Endodermal cell (in vitro differentiated cells): ENCODE measurements at places on chromosomes 7 and 10. TPM values are rescaled to one million over a fixed set of nuclear protein-coding genes. Genes with fewer than 3 reads are reported as not detected.

The FKBP6 gene
- total RNA-seq: not detected in 3 replicates

The PODXL gene
- 444 and 523 TPM in 2 replicates for total RNA-seq

The C10orf67 gene
- total RNA-seq: not detected in 3 replicates

The WEE2 gene
- total RNA-seq: not detected in 2 replicates

The EGFR gene
- 4.2 and 5.0 TPM in 2 replicates for total RNA-seq

The STEAP1B gene
- 20.6 to 30.5 TPM (median 30.5 TPM) in 3 replicates for total RNA-seq

The C7orf57 gene
- 0.54 and 0.57 TPM in 2 replicates for total RNA-seq

The HTR5A gene
- 0.46 TPM in 1 of 3 replicates, not detected in the others for total RNA-seq

The CDC14C gene
- total RNA-seq: not detected in 3 replicates

The CFAP70 gene
- 0.70 and 0.77 TPM in 2 replicates for total RNA-seq

The AKR1C8 gene
- total RNA-seq: 0.42 TPM in 1 of 3 replicates, not detected in the others

The SH2D4B gene
- 0.12 to 0.13 TPM in 2 of 3 replicates, not detected in the other for total RNA-seq

The FBXL13 gene
- total RNA-seq: 2.1 to 3.5 TPM (median 2.6 TPM) in 3 replicates

The DDC gene
- total RNA-seq: 1.1 to 1.8 TPM in 2 of 3 replicates, not detected in the other

The BUD23 gene
- total RNA-seq: 58.5 and 62.2 TPM in 2 replicates

The SCD gene
- 355 and 369 TPM in 2 replicates for total RNA-seq

The PLCE1 gene
- 14.2 to 22.8 TPM (median 14.3 TPM) in 3 replicates for total RNA-seq

The NME8 gene
- total RNA-seq: 1.9 and 2.3 TPM in 2 replicates

The DPYSL4 gene
- total RNA-seq: 13.5 and 16.1 TPM in 2 replicates

The KCNMA1 gene
- total RNA-seq: 1.2 and 1.3 TPM in 2 replicates

The GPR37 gene
- 32.8 and 33.1 TPM in 2 replicates for total RNA-seq
